ENCODE measurements at places on chromosomes 11 and 22. TPM values are rescaled to one million over a fixed set of nuclear protein-coding genes. Genes with fewer than 3 reads are reported as not detected.

GRCh38 chr11:79414041-79414440 lies 26.8 kb downstream of the TENM4 start:
- no peak for DNase-seq

GRCh38 chr22:36194971-36195370 lies 6.6 kb downstream of the APOL4 start:
- DNase-seq, result peak; percentile 47

DNA sequence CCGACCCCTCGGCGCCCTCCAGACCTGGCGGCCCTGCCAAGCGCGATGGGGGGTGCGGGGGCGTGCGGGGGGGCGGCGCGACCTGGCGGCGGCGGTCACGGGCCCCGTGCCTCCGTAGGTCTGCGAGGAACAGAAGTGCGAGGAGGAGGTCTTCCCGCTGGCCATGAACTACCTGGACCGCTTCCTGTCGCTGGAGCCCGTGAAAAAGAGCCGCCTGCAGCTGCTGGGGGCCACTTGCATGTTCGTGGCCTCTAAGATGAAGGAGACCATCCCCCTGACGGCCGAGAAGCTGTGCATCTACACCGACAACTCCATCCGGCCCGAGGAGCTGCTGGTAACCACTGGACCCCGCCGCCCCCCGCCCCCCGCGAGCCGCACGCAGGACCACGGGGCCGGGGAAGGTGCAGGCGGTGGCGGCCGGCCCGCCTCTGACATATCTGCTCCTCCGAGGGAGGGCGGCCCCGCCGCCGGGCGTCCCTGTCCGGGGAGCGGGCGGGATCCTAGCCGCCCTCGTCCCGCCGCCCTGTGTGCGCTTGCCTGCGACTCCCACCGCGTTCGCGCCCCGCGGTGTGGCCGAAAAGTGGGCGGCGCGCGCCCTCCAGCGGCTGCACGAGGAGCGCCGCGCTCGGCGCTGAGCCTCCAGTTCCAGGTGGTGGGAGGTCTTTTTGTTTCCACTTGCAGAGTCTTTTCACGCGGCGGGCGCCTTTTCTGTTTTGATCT lies 2.1 kb downstream of the CCND1 start:
- peak; percentile 90 for DNase-seq

DNA sequence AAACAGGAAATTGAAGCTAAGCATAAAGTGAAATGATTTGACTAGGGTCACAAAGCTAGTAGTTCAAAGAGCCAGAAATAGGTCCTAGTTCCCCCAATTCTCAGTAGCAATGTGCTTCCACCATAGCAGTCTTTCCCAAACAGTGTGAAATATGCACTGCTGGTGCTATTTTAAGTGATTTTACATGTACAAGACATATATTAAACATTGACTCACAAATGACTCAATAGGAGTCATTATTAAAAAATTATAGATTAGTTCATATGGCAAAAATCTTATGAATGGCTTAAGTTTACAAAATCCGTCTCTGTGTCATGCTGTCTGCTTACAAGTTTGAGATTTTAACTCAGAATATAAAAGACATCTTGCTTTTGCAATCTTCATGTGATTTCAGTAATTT lies 21.4 kb downstream of the KIF18A start:
- DNase-seq, result no peak

DNA sequence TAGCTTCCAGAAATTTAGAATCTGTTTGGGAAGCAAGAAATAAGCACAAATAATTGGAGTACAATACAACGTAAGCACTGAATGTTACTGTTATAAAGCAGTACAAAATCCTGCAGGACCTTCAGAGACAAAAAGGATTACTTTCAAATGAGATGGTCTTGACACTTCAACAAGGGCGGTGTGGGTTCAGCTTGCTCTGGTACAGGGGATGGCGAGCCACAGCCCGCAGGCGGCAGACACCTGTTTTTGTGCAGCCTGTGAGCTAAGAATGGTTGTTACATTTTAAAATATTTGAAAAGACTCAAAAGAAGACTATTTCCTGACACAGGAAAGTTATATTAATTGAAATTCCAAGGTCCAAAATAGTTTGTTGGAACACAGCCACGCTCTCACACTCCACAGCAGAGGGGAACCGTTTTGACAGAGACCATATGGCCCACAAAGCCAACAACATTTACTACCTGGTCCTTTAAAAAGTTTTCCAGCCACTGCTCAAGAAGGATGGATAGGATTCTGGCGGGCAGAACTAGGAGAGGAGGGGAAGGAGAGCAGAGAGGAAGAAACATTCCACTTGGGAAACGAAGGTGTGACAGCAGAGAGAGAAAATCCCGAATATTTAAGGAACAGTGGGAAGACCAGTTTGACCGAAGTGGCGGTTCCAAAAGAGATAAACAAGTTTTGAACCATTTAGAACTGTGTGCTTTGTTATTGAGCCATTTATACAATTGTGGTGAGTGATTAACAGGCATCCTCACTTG lies 6.3 kb downstream of the PRDM10 start:
- no peak for DNase-seq

DNA sequence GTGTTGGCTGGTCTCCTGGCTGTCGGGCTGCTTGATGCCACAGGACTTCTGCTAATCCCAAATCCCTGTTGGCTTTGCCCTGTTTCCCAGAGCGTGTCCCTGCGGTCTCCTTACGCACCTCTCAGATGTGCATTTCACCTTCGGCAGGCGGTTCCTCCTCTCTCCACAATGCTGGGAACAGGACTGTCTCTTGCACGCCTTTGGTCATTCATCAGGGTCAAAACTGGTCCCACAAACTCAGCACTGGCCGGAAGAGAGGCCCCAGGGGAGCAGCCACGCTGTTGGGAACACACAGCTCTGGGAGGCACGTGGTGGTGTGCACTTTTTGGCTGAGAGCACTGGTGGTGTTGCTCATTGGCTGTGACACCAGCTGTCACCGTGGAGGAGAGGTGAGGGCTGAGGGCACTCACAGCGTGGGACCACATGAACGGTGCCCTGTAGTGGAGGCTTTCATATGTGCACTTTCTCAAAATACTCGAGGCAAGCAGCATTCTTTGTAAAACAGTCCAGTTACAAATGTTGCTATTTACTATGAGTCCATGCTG lies 15.3 kb upstream of the TRMU start:
- DNase-seq, result no peak

DNA sequence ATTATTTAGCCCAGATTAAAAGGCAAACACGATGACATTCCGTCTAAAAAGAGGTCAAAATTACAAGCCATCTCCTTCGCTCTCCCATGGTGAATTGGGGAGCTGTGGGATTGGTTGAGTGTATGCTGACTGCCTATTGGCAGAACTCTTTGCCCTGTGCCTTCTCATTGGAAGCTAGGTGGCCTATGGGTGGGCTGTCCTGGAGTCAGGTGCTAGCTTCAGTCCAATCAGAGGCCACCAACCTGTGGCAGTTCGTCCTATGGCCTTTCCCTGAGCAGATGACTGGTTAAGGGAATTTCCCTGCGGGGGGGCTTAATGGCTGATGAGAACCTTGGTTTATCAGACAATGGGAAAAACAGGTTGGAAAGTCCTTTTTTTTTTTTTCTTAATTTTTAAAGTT lies 3.2 kb upstream of the MTMR3 start:
- DNase-seq, result peak; percentile 19

- DNase-seq, result no peak
Measured at GRCh38 chr11:46697303-46697702, 3.1 kb downstream of the ARHGAP1 start.

DNA sequence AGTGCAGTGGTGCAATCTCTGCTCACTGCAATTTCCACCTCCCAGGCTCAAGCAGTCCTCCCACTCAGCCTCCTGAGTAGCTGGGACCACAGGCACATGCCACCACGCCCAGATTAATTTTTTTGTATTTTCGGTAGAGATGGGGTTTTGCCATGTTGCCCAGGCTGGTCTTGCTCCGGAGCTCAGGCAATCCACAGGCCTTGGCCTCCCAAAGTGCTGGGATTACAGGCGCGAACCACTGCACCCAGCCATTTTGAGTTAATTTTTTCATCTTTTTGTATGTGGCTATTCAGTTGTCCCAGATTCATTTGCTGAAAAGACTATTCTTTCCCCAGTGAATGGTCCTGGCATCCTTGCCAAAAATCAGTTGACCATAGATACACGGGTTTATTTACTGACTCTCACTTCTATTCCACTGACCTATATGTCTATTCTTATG lies 63.6 kb downstream of the MAPK1 start:
- DNase-seq, result no peak

GRCh38 chr22:23796461-23796860 lies 9.7 kb downstream of the SMARCB1 start:
- DNase-seq, result no peak

DNA sequence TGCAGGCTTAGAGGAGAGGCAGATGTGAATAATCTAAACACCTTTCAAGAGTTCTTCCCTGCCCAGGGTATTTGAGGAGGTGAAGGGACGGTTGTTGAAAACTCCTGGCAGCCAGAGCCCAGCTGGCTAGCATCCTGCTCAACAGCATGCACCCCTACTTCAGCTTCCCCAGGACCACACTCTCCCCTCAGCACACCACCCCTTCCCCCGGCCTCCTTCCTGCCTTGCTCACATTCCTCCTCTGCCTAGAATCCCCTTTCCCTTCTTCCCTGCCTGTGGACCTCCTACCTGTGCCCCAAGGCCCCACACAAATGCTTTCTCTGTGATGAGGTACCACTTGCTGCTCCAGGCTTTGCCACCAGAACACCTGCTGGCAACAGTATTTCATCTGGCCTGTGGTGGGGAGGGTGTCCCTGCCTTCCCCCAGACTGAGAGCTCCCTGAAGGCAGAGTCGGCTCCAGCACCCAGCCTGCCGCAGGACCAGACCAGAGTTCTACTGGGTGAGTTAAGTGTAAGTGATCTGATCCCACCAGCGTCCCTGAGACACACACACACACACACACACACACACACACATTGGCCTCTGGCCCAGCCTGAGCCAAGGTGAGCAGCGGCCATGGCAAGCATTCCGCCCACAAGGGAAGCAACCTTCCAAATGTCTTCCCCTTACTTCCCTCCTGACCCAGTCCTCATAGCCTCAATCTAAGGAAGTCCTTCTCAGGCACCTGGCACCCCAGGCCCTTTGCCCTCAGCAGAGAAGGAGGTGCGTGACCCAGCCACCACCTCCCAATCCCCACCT lies 79.5 kb downstream of the PDE2A start:
- no peak for DNase-seq

DNA sequence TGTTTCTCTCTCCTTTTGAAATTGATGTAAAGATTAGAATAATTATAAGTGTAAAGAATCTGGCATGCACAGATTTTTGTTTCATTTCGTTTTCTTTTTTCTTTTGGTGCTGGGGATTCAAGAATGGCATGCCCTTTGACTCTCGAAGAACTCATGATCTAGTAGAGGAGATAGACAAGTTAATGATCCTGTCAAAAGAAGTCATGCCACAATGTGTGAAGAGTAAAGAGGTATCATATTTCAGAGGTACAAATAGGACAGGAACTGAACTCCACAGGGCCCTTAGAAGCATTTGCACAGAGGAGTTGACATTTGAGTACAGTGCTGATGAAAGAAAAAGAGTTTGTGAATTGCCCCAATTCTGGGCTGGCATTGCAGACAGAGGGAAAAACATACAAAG lies 708.0 kb upstream of the ARHGAP42 start:
- no peak for DNase-seq

DNA sequence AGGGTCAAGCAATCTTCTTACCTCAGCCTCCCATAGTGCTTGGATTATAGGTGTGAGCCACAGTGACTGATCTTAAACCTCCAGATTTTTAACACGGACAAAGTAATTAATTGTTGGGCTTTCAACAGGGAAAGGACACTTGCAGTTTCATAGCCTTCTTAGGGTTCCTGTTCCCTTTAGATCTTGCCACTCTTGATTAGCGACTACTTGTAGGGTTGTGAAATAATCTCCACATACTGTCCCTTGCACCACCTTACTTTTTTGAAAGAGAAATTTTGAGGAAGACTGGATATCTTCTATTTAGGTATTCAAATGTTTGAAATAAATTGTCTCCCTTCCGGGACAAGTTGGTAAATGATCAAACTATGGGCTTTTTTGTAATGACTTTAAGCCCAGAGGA lies 7.6 kb downstream of the MS4A4E start:
- no peak for DNase-seq

DNA sequence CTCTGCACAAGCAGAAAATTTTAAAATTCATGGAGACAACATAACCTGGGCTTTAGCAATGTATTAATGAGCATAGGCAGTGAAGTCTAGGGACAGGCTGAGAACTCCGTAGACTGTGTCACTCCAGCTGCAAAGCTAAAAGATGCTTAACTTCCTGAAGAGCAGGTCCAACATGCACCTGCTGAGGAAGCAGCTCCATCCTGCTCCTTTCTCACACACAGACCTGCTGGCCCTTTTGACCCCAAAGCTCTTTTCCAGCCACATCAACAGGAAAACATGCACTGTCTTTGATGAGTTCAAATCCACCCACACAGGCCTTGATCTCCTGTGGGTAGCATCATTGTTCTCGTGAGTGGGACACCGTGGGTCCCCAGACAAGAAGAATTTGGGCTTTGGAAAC lies 36.0 kb downstream of the SYN3 start:
- no peak for DNase-seq

OR8D1 gene
- not detected for total RNA-seq

UBTFL1 gene
- total RNA-seq, result not detected

All from B cell (primary cell).